ENCODE measurements at places on chromosomes 13 and 19.

GRCh38 chr13:34462843-34463242 is 479.2 kb upstream of the NBEA start:
- no peak for DNase-seq

GRCh38 chr19:32866061-32866460 is 3.5 kb downstream of the SLC7A9 start:
- DNase-seq = no peak

DNA sequence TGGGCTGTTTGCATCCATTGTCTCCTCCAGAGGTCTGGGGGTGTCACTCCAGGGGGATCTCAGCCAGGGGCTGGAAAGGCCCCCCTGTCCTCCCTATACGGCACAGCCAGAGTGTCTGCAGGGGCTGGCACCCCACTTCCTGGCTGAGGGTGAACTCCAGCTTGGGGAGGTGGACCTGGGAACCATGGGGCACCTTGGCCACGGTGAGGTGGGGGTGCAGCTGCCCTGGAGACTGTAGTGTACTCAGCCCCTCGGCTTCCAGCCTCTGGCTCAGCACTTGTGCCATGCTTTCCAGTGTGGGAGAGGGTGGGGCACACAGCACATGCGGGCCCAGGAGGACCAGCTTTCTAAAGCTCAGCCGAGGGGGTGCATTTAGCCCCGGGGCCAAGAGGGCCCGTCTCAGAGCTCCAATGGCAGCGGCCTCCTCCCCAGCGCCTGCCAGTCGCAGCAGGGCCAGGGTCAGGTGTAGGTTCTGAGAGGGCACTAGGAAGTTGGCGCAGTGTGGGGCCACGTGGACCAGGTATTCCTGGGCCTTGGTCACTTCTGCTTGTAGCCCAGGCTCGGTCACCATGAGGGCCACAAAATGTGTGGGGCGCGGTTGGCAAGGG is 1.4 kb downstream of the LENG9 start:
- DNase-seq = no peak

- DNase-seq = no peak
These were observed 268.2 kb upstream of the MAB21L1 start for GRCh38 chr13:35744566-35745178.
